ENCODE measurements at places on chromosomes 2 and 18. TPM values are rescaled to one million over a fixed set of nuclear protein-coding genes. Genes with fewer than 3 reads are reported as not detected.

Gene NT5C1B
- polyA plus RNA-seq: 0.73 TPM

Gene DCC
- 2.5 TPM for polyA plus RNA-seq

Gene EVX2
- not detected for polyA plus RNA-seq

Gene CARF
- 20.0 TPM for polyA plus RNA-seq

Gene ZNF804A
- polyA plus RNA-seq: not detected

Gene CAPN10
- 29.7 TPM for polyA plus RNA-seq

Gene CFAP221
- 13.4 TPM for polyA plus RNA-seq

Gene EIF2AK3
- polyA plus RNA-seq: 29.8 TPM

Measured in right lung (tissue), 10 donors.